ENCODE measurements at places on chromosomes 11 and 22. TPM values are rescaled to one million over a fixed set of nuclear protein-coding genes. Genes with fewer than 3 reads are reported as not detected.

SPI1 gene
- total RNA-seq: 8.3 TPM

RAC2 gene
- 2.6 TPM for total RNA-seq

GRCh38 chr11:80365980-80366379, 925.1 kb upstream of the TENM4 start:
- DNase-seq: no peak

SDHAF2 gene
- total RNA-seq: 32.0 TPM

DNA sequence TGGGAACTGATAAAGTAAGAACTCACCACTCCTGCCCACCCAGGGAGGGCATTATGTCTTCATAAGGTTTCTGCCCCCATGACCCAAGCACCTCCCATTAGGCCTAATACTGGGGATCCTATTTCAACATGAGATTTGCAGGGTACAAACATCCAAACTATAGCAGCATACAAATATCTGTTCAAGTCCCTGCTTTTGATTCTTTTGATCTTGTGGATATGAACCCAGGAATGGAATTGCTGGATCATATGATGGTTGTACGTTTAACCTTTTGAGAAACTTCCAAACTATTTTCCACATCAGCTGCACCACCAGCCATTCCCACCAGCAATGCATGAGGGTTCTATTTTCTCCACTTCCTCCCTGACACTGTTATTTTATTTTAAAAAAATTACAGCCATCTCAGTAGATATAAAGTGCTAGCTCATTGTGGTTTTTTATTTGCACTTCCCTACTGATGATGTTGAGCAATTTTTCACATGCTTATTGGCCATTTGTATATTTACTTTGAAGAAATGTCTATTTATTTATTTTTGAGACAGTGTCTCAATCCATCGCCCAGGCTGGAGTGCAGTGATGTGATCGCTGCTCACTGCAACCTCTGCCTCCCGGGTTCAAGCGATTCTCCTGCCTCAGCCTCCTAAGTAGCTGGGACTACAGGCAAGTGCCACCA, 7.1 kb upstream of the ATG16L2 start:
- no peak for DNase-seq

GRCh38 chr11:63906585-63906984, 10.4 kb downstream of the RCOR2 start:
- DNase-seq: no peak

DNA sequence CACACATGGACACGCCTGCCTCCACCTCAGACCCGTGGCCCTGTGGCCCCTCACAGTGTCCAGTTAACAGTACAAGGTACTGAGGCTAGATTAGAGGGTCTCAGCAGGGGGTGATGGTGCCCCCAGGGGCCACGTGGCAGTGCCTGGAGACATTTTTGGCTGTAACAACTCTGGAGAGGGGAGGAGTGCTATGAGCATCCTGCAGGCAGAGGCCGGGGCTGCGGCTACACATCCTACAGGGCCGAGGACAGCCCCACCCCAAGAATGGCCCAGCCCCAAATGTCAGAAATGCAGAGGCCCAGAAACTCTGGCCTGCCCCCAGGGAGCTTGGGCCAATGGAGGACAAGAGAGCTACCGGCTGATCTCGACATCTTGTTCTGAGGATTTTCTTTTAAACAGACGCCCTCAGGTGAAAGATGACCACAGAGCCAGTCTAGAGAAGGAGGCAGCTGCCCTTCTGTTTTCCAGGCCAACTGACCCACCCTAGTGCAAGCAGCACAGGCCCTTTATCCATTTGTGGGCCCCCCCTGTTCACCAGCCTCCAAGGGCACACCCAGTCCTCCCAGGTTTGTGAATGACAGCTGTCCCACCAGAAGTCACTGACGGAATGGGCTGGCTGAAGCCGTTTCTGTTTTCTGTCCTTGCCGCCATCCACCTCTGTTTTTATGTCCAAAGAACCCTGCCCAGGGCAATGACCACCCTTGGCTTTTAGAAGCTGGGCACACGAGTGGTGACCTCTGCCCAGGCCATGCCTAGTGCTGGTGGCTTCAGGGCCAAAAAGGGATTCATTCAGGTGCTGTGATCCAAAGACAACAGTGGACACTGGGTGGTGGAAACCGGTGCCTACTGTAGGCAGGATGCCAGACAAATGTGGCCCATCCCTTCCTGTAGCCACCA, 85.2 kb upstream of the LINC01488 start:
- DNase-seq: no peak

- DNase-seq: no peak
These were observed 108.5 kb upstream of the SORL1-AS1 start for GRCh38 chr11:121561240-121561639.

GRCh38 chr22:45867118-45867905, 109.7 kb downstream of the WNT7B start:
- no peak for DNase-seq

GRCh38 chr11:100930185-100930778, 199.3 kb downstream of the PGR start:
- no peak for DNase-seq

DNA sequence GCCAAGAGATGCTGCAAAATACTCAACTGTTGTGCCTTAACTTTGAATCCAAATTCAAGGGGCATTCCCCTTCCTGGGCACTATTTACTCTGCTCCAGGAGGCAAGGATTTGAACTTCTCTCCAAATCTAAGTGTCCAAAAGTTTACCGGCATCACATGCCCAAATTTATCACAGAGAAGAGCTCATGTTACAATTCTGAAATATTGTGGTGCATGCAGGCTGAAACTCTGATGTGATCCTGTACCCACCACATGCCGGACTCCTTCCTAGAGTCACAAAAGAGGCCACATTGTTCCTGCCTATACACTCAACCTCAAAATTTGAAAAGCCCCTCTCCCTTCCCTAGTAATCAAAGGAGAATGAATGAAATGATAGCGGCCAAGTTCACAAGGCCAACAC, 1.3 kb downstream of the TRAF6 start:
- no peak for DNase-seq

- no peak for DNase-seq
These were observed 345.3 kb upstream of the NCAM1 start for GRCh38 chr11:112615891-112616290.

- DNase-seq: no peak
These were observed 184.9 kb downstream of the CASP12 start for GRCh38 chr11:104713401-104713800.

DNA sequence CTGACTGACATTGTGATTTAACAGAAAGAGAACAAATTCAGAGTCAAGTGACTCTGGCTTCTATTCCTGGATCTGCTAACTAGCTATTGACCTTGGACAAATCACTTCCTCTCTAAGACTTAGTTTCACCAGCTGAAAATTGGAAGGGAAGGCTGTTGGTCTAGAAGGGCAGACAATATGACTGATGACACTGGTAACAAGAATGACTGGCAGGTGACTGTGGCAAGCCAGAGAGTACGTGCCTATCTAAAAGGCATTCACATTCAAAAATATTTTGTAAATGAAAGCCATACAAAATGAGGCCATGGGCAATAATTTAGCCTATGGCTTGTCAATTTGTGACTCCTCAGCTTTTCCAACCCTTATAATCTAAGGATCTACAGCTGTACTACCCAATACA, 23.5 kb downstream of the SERGEF start:
- DNase-seq: no peak
